Subcutaneous preadipocyte (primary cell): ENCODE measurements at places on chromosomes 5 and 9. TPM values are rescaled to one million over a fixed set of nuclear protein-coding genes. Genes with fewer than 3 reads are reported as not detected.

The CMBL gene
- 8.6 and 10.3 TPM in 2 replicates for total RNA-seq

The CFAP157 gene
- total RNA-seq = not detected in 2 replicates

The SLC36A3 gene
- total RNA-seq = not detected in 2 replicates

The MEIKIN gene
- total RNA-seq = not detected in 2 replicates

The SLC6A7 gene
- total RNA-seq = not detected in 2 replicates

The KIF20A gene
- total RNA-seq = 57.1 and 63.9 TPM in 2 replicates
